Dorsolateral prefrontal cortex (tissue), 122 donors: ENCODE measurements at places on chromosomes 7 and 10.
A peak's percentile ranks its signal among the peaks of the same experiment; 100 is the strongest.

GRCh38 chr10:19505320-19506312, 310.6 kb upstream of the PLXDC2 start:
- no peak for DNase-seq

DNA sequence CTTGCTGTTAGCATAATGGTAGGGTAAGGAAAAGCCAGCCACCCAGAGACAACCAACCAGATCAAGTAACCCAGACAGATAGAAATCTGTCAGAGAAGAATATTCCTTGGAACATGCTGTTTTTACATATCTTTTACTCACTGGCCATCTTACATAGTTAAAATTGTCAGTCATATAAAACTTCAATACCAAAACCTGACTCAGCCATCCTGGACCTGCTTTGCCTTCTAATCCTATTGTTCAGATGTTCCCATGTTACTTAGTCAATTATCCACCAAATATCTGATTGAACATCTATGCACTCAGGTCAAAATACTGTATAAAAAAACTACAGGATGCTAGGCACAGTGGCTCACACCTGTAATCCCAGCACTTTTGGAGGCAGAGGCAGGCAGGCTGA, 466.5 kb upstream of the NRP1 start:
- no peak for DNase-seq

- peak; percentile 44 for DNase-seq
Observed at GRCh38 chr7:1758028-1758858, 88.2 kb downstream of the ELFN1 start.

DNA sequence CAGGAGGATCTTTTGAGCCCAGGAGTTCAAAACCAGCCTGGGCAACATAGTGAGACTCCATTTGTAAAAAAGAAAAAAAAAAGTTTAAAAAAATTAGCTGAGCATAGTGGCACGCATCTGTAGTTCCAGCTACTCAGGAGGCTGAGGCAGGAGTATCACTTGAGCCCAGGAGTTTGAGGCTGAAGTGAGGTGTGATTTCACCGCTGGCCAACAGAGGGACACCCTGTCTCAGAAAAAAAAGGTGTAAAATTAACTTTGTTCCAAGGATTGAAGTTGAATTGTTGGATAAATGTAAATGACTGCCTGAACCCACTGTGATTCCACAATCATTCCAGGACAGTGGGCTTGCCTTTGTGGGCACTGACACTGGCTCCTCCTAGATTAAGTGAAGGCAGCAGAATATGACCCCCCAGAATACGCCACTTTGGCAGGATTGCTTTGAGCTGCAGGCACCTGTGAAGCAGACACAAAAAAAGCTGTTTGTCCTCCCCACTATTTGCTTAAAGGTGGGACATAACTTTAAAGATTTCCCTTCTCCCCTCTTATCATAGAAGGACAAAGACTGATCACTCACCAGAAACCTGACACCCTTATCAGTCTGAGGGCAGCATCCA, 57.2 kb upstream of the FOXI2 start:
- no peak for DNase-seq

GRCh38 chr7:31056775-31057346, 4.8 kb downstream of the ADCYAP1R1 start:
- peak; percentile 38 for DNase-seq

GRCh38 chr7:55516409-55516808, 55.9 kb downstream of the VOPP1 start:
- no peak for DNase-seq

DNA sequence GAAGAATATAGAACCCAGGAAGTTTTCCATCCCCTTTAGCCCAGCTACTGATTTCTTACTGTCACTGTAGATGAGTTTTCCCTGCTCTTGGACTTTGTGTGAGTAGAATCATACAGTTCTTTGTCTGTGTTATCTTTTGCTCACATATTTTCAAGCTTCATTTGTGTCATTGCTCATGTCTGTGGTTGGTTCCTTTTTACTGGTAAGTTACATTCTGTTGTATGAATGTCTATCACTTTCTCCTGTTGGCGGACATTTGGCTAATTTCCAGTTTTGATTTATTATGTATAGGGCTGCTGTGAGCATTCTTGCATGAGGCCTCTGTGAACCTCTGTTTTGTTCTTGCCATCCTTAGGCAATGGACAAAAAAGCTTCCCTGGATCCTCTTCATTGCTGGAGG, 5.3 kb downstream of the GLRX3 start:
- no peak for DNase-seq

- DNase-seq = no peak
Observed at GRCh38 chr10:51092402-51092801, 18.1 kb downstream of the PRKG1 start.

DNA sequence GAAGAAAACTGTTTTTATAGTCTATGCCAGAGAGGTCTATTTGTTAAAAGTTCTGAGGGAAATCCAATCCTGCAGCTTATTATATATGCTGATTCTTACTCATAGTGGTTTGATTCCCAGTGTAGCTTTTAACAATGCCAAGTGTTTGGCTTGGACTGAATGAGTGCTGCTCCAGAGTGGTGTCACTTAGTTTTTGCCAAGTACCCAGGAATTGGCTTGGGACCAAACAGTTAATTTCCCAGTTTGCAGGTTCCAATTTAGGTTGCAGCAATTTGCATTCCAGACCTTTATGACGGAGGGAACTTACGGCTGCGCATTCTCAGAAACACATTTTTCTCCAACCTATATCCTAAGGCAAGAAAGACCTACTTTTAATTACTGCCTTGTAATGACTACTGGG, 32.4 kb downstream of the NSUN6 start:
- DNase-seq = no peak

DNA sequence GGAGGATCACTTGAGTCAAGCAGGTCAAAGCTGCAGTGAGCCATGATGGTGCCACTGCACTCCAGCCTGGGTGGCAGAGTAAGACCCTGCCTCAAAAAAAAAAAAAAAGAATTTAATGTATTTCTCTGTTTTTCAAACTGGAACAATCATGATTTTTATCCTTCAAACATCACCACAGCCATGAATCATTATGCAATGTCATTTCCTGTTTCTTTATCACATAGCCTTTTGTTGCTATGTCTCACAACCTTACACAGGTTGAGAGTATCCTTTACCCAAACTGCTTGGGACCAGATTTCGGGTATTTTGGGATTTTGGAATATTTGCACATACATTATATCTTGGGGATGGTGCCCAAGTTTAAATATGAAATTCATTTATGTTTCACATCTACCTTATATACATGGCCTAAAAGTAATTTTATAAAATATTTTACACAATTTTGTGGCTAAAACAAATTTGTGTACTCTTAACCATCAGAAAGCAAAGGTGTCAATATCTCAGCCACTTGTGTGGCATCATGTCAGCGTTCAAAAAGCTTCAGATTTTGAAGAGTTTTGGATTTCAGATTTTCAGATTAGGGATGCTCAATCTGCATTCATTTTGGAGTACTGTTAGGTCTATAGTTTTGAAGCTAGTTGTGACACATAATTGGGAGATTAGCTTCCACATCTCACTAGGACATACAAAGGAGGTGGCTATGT, 8.2 kb downstream of the NT5C3A start:
- no peak for DNase-seq

- no peak for DNase-seq
Observed at GRCh38 chr7:83586281-83586680, 62.7 kb downstream of the SEMA3E start.

- DNase-seq = peak; percentile 18
Observed at GRCh38 chr10:61623161-61623560, 39.6 kb upstream of the CABCOCO1 start.

GRCh38 chr7:7911369-7912123, 57.0 kb upstream of the GLCCI1 start:
- no peak for DNase-seq

DNA sequence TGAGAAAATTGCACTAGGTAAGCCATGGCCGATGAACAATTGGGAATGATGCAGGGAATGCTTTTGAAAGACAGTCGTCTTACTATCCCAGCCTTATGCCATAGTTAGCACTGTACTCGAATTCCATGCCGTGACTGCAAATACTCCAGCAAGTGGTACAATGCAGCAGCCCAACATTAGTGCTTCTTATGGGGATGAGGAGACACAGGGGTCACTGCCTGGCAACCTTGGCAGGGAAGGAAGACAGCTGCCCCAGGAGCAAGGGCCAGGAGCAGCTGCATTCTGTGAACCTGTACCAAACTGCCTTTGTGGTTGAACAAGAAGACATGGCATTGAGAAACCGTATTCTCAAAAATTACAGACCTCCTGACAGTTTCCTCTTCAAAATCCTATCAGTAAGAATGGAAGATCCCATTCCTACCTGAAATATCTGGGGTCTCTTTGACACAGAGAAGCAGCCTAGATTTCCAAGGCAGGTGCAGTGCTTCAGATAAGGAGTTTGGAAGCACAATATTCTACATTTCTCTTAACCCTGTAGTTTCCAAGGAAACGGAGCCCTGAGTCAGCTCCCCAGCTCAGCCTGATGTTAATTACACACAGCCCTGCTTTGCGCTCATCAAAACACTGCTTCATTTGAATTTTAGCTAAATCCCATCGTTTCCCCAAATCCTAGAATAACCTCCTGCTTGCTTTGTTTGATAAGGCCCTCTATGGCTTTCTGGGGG, 49.0 kb upstream of the FRMD4A start:
- no peak for DNase-seq

DNA sequence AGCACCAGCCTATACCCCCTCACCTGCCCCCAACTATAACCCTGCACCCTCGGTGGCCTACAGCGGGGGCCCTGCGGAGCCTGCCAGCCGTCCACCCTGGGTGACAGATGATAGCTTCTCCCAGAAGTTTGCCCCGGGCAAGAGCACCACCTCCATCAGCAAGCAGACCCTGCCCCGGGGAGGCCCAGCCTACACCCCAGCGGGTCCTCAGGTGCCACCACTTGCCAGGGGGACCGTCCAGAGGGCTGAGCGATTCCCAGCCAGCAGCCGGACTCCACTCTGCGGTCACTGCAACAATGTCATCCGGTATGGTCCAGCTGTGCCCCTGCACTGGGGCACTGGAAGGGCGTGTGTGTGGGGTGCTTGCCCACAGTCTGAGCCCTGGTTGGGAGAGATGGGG, 40.0 kb upstream of the BMPR1A start:
- peak; percentile 31 for DNase-seq

DNA sequence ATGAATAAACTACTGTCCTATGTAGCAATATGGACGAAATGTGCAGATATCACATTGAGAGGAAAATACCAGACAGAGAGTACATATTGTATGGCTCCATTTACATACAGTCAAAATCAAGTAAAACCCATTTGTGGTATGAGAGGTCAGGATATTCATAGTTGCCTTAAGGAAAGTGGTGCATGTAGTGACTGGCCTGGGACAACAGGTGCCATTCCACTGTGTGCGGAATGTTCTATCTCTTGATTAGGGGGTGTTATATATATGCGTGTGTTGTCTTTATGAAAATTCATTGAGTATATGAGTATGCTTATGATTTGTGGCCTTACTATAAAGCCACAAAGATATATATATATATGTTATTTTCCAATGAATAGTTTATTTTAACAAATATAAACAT, 964.0 kb downstream of the SORCS3 start:
- no peak for DNase-seq

- DNase-seq = no peak
Observed at GRCh38 chr7:33887266-33887975, 17.9 kb upstream of the BMPER start.
